ENCODE measurements at places on chromosomes 6 and 20.
A peak's percentile ranks its signal among the peaks of the same experiment; 100 is the strongest.

DNA sequence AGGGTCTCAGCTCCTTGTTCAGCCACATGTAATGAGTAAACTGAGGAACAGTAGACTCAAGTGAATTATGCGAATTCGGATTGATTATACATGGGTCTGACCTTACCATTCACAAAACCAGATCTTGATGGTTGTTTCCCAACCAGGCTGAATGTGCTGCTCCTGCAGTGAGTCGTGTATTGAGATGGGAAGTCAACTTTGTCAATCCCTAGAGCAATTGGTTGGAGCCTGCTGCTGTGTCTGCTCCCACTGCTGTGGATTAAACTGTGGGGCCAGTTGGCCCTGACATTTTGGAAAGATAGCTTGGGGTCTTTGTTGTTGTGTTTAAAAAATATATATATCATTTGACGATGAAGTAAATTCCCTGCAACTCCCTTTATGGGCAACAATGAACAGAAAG lies 23.9 kb downstream of the FAM50B start:
- DNase-seq = no peak

- peak; percentile 38 for DNase-seq
These were observed 229.6 kb downstream of the EYA2 start for GRCh38 chr20:47124181-47124717.

DNA sequence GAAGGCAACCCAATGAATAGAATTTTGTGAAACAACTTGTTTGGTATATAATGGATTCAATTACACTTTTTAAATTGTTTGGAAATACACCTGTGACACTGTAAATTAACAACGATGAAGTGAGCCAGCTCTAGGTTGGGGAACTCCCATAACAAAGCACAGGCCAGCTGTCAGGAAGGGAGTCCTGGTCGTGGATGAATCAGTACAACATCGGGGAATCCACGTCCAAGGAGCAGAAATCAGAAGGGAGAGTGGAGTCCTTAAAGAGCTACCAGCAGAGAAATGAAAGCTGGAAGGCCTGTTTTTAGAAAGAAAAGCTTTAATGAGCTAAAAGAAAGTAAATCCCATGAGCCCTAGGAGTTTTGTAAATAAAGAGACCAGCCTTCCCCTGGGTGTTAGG lies 223.1 kb upstream of the SLC35B3 start:
- DNase-seq = no peak

GRCh38 chr6:131381709-131382093 lies 191.3 kb upstream of the ARG1 start:
- no peak for DNase-seq

DNA sequence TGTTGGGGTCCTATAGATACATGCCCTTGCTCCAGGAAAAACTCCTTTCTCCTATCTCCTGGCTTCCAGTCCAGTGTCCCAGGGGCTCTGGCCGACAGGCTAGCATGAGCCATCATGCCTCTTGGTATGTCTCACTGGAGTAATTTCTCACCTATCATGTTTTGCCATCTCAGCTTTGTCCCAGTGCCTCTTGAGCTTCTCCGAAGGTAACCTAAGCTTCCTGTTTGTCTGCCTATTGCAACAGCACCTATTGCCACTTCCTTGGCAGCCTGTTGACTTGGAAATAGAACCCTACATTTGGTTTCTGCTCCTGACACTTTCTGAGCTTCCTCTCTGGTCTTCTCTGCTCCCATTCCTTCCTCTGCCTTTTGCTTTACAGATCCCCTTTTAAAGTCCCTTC lies 197.7 kb downstream of the KCNQ5 start:
- no peak for DNase-seq

GRCh38 chr6:149923327-149923986 lies 536 bp upstream of the RAET1G start:
- no peak for DNase-seq

DNA sequence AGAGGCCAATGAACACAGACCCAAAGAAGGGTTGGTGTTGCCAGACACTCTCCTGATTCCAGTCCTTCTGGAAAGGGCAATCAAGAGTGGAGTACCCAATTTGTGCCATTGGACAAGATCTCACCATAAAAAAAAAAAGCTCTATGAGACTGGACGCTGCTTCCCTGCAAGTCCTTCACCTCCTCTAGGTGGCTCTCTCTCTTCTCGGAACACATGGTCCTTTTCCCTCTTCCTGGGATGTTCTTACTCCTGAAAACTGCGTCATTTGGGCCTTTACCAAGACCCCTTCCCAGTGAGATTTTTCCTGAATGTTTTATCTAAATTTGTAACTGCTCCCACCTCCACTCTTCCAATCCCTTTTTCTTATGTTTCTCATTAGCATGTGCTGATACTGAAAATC lies 280.8 kb downstream of the FOXA2 start:
- DNase-seq = no peak

GRCh38 chr6:23953976-23954375 lies 172.0 kb upstream of the NRSN1 start:
- DNase-seq = no peak

DNA sequence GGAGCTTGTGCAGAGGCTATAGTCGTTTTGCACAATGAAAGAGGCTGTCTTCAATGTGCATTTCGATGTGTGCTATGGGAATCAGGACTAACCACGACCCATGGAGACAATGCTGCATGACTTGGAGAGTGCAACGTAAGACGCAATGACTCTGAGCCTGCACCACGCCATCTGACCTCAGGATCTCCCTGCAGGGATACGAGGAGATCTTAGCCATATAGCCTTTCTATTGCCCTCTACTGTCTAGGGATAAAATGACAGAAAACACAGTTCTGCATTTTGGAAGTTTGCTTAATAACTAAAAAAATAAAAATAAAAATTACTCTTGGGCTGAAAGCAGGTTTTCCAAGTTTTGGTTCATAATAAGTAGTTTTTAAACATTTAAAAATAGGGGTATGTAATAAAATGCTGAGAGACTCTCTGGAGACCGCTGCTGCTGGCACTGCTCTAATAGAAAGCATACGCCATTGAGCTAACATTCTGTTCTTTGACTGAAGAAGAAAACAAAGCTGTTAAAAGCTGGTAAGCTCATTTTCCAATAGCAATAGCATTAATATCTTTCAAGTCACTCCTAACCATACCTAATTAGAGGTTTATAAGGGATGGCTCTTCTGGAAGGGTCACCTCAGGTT lies 87.2 kb downstream of the PDE7B start:
- peak; percentile 8 for DNase-seq

- no peak for DNase-seq
These were observed 12.2 kb upstream of the NCOA5 start for GRCh38 chr20:46101957-46102356.

DNA sequence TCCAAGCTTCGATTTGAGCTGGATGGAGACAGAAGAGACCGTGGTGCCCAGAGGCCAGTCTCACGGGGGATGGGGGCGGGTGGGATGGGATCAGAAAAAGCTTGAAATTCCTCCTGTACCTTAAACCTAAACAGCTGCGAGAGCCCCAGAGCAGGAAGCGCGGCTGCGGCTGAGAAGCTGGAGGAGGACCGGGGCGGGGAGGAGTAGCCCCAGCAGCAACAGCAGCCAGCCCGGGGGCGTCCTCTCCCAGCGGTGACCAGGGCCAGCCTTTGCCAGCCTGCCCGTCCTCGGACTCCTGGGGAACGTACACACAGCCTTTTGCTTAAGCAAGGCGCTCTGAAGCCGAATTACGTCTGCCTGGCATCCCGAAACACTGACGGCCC lies 17.4 kb upstream of the PRDM13 start:
- no peak for DNase-seq

GRCh38 chr20:19260412-19261090 lies 48.1 kb downstream of the SLC24A3 start:
- DNase-seq = no peak

- DNase-seq = peak; percentile 51
These were observed 733 bp upstream of the PSORS1C2 start for GRCh38 chr6:31139599-31139998.

- DNase-seq = no peak
These were observed 277.8 kb downstream of the EPM2A start for GRCh38 chr6:145457556-145457955.

DNA sequence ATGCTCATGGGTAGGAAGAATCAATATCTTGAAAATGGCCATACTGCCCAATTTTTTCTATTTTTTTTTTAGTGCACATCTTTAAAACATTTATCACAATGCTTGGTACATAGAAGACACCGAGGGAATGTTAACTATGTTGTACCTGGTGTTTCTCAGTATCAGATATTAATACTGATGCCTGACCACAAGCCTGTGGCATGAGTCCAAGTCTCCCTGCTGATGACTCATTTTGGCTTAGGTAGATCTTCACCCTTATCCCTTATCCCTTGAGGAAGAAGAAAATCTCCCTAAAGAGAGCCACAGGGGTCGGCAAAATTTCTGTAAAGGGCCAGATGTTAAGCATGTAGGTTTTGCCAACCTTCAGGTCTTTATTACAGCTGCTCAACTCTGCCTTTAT lies 14.5 kb downstream of the CD109 start:
- DNase-seq = peak; percentile 88

- DNase-seq = peak; percentile 46
These were observed 191.2 kb upstream of the PREP start for GRCh38 chr6:105593805-105594671.

DNA sequence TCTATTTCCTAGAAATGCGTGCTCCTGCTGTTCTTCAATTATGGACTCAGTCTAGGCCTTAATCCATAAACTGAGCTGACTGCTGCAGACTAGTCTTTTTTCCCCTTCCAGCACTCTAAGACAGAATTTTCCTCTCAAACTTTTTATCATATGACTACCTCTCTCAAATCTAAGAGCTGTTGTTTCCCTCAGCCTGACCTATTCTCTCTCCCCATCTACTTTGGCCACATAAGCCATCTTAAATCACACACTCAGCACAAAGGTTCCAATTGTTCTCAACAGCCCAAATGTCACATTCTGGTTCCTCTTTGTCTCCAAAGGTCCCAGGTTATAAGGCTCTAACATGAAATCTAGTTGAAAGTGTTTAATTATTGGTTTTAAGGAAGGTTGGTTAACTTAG lies 85.2 kb downstream of the PRSS35 start:
- DNase-seq = no peak

GRCh38 chr6:25359191-25359861 lies 80.2 kb downstream of the CARMIL1 start:
- peak; percentile 87 for DNase-seq

GRCh38 chr20:43972692-43973091 lies 58.0 kb downstream of the TOX2 start:
- DNase-seq = no peak

- DNase-seq = no peak
These were observed 98.9 kb downstream of the PDSS2 start for GRCh38 chr6:107360476-107360875.

GRCh38 chr6:118804091-118804490 lies 89.9 kb upstream of the ASF1A start:
- no peak for DNase-seq

- DNase-seq = no peak
These were observed 141.6 kb upstream of the NRN1 start for GRCh38 chr6:6148192-6148815.

DNA sequence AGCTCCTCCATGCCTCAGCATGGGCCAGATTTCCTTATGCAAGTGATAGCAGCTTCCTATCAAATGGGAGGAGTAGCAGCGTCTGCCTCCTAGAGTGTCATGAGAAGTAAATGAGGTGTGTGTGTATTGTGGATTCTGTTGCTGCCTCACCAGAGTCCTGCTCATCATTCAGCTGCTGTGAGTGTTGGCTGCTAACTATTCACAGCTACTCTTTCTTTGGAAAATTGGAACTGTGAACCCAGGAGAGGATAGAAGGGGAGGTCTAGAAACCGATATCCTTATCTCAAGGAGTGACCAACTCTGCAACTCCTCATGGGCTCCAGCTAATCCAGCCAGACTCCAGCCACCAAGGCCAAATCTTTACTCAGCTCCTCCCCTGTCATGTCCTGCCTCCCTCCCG lies 63.3 kb downstream of the TOX2 start:
- DNase-seq = no peak

DNA sequence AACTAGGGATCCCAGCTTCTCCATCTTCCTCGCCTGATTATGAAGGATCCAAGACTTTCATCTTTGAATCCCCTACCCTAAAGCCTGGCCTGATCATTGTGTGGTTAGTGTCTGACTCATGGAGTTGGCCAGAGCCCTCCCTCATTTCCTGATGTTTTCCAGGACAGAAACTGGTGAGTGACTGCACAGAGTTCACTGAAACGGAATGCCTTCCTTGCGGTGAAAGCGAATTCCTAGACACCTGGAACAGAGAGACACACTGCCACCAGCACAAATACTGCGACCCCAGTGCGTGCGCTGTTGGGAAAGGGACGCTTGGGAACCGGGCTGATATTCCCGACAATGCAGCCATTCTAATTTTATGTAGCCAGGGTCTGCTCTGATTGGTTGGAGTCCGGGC lies 4.0 kb downstream of the CD40 start:
- DNase-seq = peak; percentile 82

GRCh38 chr6:107820338-107821261 lies 3.5 kb downstream of the SCML4 start:
- peak; percentile 89 for DNase-seq

GRCh38 chr6:7241160-7241559 lies 71.8 kb downstream of the SSR1 start:
- DNase-seq = no peak

DNA sequence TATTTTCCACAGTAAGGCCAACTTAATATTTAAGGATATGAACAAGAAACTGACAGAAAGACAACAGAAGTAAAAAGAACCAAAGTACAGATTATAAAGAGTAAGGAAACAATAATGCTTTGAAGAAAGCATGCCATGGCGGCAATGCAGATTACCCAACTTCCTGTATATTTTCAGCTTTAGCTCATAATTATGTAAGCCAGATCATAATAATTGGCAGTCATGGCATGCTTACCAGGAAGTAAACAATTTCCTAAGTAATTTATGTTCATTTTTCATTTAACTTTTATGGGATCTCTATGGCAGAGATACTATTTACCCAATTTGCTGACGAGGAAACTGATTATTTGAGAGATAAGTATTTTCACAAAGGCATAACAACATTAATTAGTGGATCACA lies 988.7 kb downstream of the HACE1 start:
- no peak for DNase-seq

DNA sequence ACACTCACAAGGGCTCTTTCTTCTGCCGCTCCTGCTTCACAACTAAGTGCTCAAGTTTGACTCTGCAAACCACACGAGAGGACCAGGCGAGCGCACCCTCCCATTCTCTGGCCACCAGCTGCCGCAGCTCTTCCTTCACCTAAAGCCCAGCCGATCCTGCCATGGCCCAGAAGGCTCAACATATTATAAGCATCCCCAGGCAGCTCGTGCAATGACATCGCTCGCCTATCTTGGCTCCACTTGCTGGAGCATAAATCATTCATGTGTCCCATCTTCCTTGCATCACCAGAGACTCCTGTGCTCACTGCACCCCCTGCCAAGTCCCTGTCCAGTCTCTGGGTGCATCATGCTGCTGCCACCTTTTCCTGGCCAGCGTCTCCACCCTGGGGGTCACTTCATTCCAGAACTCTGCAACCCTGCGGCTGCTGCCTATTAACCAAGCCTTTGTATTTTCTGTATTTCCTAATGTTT lies 59.0 kb downstream of the PSMG4 start:
- no peak for DNase-seq

- no peak for DNase-seq
These were observed 32.3 kb downstream of the GMDS start for GRCh38 chr6:2213086-2213485.

GRCh38 chr6:163926642-163927041 lies 512.1 kb downstream of the QKI start:
- no peak for DNase-seq

Data from renal cortical epithelial cell (primary cell).